ENCODE measurements at places on chromosomes 16 and 17.
A peak's percentile ranks its signal among the peaks of the same experiment; 100 is the strongest.

GRCh38 chr17:74163271-74163821 lies 40.1 kb upstream of the RPL38 start:
- DNase-seq, result no peak

DNA sequence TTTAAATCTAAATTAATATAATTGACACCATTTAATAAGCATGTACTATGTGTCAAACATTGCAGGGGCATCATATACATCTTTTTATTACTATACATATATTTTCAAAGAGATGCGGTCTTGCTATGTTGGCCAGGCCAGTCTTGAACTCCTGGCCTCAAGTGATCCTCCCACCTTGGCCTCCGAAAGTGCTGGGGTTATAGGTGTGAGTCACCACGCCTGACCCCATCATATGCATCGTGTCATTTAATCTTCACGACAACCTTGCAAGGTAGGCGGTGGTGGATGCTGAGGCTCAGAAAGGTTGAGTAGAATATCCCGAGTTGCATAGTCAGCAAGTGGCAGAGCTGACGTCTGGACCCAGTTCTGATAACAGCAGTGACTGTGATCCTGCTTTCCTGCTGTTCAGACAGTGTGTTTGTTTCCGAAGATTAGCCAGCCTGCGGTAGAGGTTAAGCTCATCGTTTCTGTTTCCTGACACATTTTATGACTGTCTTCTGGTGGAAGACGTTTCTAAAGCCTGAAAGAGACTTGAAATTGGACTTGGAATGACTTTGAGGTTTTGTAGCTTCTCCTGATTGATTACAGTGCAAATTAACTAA lies 316.6 kb downstream of the SNX29 start:
- no peak for DNase-seq

- no peak for DNase-seq
Observed at GRCh38 chr16:80440667-80441066, 100.1 kb upstream of the DYNLRB2 start.

- no peak for DNase-seq
Observed at GRCh38 chr17:78583091-78583490, 5.9 kb upstream of the DNAH17 start.

GRCh38 chr16:4272114-4272956 lies 488 bp downstream of the TFAP4 start:
- DNase-seq, result peak; percentile 64

- no peak for DNase-seq
Observed at GRCh38 chr17:8726941-8727555, 17.6 kb downstream of the CCDC42 start.

DNA sequence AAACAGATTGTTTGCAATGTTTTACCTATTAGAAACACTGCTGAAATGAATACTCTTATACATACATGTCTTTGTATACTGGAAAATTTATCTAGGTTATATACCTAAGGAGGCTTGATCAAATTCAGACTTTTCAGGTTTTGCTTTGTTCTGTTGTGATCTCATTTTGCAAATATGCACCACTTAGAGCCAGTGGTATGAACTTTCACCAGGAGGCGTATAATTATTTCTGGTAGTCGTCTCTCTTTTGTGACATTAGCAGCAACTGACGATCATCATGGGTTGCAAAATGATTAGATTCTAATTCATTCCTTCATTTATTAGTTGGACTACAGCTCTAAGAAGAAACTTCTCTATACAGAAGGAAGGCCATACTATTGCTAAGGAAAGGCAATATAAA lies 26.9 kb downstream of the AP1G1 start:
- DNase-seq, result no peak

DNA sequence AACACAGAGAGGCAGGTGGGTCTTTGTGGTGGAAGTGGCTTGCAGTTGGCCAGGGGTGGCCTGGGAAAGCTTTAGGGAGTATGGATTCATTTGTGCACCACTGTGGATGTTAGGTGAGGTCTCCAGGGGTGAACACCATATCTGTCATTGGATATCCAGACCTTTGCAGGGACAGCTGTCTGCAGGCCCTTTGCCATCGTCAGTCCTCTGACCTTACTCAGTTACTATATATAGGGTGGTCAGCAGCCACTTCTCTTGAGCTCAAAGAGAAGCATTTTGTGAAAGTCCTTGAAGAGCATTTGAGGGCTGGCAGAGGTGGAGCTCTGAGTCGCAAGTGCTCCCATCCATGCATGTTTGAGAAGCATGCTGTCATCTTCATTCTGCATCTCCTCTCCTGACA lies 40.4 kb downstream of the TMEM11 start:
- DNase-seq, result no peak

DNA sequence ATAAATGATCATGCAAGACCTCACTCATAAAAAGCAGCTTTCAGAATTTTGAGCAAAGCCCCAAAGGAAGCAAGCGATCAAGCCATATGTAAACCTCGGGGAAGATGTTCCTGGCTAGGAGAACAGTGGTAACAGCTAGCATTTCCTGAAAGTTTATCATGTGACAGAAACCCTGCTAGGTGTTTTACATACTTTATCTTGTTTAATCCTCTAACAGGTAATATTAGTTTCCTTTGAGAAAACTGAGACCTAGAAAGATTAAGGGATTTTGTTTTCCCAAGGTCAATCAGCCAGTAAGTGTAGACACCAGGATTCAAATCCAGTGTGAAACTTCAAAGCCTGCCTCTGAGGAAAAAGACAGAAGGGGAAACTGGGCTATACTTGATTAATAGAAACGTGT lies 362.4 kb upstream of the MAF start:
- DNase-seq, result no peak

GRCh38 chr16:14445937-14446715 lies 183.9 kb downstream of the PARN start:
- no peak for DNase-seq

DNA sequence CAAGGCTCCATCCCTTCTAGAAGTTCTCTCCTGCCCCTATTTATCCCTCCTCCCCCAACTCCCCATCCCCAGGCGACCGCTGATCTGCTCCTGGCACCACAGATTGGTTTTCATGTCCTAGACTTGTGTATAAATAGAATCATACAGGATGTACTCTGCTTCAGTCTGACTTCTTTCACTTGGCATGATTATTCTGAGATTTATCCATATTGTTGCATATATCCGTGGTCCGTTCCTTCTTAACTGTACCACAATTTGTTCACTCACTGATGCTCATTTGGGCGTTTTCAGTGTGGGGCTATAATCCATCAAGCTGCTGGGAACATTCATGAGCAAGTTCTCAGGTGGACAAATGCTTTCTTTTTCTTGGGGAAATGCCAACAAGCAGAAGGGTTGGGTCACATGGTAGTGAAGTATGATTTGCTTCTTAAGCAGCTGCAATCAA lies 23.9 kb downstream of the PITPNM3 start:
- no peak for DNase-seq

DNA sequence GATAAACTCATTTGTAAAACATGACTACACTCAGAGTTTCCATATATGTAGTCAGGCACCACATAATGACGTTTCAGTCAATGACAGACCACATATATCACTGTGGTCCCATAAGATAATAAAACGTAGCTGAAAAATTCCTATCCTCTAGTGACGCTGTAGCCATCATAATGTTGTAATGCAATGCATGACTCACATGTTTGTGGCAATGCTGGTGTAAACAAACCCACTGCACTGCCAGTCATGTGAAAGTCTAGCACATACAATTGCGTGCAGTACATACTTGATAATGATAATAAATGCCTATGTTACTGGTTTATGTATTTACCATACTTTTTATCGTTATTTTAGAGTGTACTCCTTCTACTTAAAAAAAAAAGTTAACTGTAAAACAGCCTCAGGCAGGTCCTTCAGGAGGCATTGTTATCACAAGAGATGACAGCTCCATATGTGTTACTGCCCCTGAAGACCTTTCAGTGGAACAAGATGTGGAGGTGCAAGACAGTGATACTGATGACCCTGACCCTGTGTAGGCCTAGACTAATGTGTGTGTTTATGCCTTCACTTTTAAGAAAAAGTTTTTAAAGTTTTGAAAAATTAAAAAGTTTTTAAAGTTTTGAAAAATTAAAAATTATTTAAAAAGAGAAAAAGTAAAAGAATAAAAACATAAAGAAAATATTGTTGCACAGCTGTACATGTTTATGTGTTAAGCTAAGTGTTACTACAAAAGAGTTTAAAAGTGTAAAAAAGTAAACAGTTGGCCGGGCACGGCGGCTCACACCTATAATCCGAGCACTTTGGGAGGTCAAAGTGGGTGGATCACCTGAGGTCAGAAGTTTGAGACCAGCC lies 9.0 kb downstream of the STAT5B start:
- DNase-seq, result no peak

DNA sequence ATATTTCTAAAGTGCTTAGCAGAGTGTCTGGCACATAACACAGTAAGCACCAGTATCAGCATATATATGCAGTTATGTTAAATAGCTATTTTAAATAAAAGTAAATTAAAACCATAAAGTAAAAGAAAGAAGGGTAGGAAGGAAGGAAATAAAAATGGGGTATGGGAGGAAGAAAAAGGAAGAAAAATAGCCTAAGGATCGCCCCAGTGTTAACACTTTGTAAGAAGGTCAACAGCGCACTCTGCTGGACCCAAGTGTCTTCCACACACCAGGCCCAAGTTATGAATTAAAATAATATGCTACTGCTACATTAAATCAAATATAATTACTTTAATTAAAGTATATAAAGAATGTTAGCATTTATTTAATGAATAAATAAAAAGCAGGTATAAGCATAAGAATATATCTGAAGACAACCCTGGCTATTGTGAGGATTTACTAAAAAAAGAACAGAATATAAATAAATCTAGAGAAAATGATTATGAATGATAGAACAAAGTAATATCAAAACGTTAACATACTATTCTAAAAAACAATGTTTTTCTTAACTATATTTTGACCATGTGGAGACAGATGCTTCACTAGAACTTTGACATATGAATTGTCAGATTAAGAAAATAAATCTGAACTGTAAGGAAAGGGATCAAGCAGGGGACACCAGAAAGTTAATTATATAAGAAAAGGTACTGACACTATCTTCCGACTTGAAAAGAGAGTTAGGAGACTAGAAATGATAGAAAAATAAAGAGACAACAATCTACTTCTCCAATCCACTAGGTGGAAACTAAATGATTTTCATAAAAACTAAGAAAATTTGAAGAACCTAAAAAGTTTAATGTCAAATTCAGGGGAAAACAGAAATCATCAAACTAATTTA lies 25.9 kb downstream of the BRIP1 start:
- DNase-seq, result peak; percentile 39

GRCh38 chr16:19945934-19946333 lies 61.3 kb upstream of the GPRC5B start:
- no peak for DNase-seq

DNA sequence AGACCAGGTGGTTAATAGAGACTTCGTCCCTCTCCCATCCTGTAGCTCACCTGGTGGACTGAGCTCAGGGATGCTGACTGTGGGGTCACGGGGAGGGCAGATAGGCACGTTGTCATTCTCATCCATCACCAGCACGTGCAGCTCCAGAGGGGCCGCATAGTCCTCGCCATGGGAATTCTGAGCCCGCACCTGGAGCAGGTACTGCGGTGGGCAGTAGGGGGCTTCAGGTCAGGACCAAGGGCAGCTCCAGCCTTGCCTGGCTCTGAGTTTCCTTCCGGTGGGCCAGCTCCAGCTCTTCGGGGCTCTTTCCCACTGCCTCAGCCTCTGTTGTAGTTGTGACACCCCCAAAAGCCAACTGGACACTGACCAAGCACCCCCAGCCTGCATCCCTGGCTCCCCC lies 5.6 kb downstream of the CDH16 start:
- no peak for DNase-seq

- no peak for DNase-seq
Observed at GRCh38 chr17:44587339-44587738, 30.1 kb downstream of the FZD2 start.

- DNase-seq, result no peak
Observed at GRCh38 chr16:68031951-68032350, 8.9 kb downstream of the DUS2 start.

DNA sequence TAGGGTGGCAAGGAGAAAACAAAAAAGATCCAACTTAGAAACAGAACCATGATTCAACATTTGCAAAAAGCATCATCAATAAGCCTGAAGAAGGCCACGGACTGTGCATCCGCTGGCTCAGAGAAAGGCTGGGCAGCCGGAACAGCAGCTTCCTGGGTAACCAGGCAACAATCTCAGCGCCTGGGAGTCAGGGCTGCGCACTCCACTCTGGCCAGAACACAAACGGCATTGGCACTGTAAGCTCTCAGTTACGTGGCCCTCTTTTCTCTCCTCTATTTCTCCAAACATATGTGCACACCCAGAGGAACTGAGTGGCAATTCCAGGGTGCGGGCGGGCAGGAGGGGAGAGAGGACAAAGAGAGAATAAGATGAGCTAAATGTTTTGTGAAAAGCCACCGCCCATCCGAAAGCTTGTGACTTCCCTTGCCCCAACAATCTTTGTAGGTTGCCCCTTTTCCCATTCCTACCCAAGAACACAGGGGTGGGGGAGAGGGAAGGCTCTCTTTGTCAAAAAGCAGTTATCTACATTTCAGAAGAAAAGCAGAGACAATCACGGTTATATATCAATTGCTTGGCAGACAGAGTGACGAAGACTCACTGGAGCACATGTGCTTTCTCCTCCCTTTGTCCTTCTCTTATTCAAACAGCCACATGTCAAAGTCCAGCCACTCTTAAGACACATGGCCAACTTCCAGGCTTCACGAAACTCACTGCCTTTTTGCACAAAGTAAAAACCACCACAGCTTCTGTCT lies 6.6 kb upstream of the GHDC start:
- DNase-seq, result no peak

DNA sequence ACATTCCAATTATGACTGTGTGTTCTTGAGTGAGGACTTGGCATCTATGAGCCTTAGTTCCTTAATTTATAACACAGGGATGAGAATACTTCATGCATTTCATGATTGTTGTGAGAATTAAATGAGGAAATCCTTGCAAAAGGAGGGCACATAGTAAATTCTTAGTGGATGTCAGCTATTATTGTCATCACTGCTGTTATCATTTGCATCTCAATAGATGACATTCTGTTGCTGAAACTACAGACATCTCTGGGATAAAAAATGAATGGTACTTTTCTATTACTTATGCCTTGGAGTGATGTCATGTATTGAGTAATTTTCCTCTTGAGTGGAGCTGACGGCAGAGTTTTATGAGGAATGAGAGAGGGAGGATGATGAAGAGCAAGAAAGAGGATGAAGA lies 184.4 kb upstream of the CDH11 start:
- DNase-seq, result no peak

DNA sequence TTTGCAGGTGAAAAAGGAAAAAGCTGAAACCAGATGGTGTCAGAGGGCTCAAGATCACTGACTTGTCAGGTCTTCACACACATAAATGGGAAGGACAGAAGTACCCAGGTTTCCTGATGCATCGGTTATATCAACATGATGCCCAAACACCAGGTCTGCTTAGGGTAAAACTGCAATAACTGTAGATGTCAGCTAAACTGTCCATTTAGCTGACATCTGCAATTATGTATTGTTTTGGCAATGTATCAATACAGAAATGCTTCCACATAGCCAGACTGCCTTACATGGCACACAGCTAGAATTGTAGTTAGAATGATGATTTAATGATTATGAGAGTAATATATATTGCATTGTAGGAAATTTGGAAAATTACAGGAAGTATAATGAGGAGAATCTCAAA lies 5.0 kb downstream of the ACSM3 start:
- no peak for DNase-seq

GRCh38 chr16:1258906-1259759 lies 3.3 kb downstream of the TPSD1 start:
- no peak for DNase-seq

GRCh38 chr16:9527976-9528375 lies 436.5 kb downstream of the HAPSTR1 start:
- DNase-seq, result no peak
